ENCODE measurements at places on chromosomes 2 and 18.
A peak's percentile ranks its signal among the peaks of the same experiment; 100 is the strongest.

DNA sequence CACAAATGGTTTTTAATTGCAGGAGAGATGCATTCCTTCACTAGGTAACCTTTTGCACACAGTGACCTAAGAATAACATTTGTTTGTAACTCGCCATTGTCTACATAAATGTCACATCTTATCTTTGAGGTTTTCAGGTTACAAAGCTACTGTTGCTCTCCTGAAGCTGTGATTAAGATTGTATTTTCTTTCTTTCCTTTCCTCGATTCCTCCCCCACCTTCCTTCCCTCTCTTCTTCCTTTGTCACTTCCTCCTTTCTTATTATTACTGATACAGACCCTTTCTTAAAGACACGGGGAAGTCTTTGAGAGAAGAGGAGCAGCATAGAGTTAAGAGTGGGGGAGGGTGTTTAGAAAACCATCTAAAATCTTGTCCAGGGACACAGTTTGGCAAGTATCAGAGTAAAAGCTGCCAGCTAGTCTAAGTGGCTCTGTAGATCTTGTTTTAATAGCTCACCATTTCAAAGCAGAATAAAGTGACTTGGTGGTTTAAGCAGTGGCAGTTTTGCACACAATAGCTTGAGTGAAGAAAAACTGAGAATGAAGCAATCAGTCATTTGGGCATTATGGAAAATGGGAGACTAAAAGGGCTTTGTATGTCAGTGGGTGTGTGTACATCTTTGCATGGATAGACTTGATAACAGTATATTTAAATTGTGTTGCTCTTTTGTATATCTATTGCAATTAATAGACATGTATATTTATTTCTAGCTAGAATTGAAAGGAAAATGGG is 10.9 kb downstream of the CERS6 start:
- DNase-seq: no peak

GRCh38 chr2:137173463-137173862 is 408.1 kb downstream of the THSD7B start:
- DNase-seq: no peak

DNA sequence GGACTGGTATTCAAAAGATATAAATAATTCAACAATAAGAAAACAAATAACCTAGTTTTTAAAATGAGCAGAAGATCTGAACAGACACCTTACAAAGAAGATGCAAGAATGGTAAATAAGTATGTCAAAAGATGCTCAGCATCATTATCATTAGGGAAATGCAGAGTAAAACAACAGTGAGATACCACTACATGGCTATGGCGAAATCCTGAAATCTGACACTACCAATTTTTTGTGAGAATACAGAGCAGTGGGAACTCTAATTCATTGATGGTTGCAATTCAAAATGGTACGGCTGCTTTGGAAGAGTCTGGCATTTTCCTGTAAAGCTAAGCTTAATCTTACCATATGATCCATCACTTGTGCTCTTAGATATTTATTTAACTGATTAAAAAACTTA is 151.8 kb downstream of the UBR3 start:
- DNase-seq: no peak

DNA sequence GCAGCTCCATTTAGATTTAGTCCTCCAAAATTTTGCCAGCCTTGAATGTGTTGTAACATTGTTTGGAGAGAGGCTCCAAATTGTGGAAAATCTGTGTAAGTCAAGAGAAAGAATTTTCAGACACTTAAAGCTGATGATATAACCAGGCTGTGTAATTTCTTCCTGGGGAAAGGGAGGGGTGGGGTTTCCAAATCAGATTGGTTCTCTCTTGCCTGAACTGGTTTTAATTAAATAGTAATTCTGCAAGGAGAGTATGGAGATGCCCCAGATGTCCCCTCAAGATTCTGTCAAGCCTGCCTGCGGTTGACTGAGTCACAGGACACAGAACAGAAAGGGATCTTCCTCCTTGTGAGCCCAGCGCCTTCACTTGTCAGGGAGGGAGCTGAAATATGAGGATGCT is 54.5 kb downstream of the C18orf63 start:
- no peak for DNase-seq

DNA sequence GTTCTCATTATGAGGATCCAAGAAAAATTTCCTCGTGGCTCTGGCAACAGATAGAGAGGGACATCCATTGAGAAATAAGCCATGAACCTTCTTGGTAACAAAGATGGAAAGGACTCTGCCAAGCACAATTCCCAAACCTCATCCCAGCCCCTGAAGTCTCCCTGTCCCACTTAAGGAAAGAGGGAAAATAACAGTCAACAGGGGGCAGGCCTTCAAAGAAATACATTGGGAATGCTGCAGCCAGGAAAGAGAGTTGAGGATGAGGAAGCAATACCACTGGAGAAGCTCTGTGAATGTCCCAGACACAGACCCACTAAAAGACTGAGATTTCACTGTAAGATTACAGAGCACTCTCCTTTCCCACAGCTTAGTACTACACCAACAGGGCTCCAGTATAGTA is 93.2 kb downstream of the CD226 start:
- no peak for DNase-seq

DNA sequence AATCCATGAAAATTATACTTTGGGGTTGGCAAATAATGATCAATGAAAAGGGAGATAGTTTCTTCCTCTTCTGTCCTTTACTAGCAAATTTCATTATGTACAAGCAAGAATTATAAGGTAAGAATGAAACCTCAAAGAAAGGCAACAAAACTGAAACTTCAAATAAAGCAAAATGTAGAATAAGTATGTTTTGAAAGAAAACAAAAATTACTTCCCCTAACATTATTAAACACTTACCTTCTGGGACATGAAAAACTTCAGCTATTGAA is 29.4 kb downstream of the THADA start:
- no peak for DNase-seq

DNA sequence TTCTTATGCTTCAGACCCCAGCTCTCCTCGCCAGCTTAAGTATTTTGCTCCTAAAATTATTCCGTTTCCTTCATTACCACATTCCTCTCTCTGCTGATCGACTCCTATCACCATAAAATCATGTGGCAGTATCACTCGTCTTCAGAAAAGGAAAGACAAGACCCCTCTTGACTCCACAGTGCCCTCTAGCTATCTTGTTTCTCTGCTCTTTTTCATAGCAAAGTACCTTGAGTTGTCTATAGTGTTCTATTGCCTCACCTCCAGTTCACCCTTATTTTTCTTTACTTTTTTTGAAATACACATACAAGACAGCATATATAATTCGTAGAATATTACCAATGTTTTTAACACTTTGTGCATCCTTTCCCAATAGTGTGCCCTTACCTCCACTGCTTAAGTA is 273.2 kb upstream of the SIX3 start:
- no peak for DNase-seq

- DNase-seq: no peak
Observed at GRCh38 chr2:104279646-104280045, 574.3 kb upstream of the POU3F3 start.

DNA sequence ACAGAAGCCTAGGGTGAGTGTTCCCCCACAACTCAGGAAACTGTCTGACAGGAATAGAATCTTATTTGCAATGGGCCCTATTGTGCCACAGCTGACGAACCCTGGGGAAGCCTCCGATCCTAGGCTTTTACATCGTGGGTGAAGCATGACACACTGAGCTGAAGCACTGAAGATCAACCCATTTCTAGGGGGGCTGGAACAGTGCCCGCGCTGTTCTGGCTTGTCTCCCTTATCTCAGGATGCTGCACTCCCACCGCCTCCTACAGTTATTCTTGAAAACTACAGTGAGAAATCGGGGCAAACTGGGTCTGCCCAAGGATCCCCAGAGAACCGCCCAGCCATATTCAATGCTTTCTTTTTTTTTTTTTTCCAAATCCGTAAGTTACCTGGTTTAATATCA is 41.1 kb downstream of the NETO1 start:
- no peak for DNase-seq

DNA sequence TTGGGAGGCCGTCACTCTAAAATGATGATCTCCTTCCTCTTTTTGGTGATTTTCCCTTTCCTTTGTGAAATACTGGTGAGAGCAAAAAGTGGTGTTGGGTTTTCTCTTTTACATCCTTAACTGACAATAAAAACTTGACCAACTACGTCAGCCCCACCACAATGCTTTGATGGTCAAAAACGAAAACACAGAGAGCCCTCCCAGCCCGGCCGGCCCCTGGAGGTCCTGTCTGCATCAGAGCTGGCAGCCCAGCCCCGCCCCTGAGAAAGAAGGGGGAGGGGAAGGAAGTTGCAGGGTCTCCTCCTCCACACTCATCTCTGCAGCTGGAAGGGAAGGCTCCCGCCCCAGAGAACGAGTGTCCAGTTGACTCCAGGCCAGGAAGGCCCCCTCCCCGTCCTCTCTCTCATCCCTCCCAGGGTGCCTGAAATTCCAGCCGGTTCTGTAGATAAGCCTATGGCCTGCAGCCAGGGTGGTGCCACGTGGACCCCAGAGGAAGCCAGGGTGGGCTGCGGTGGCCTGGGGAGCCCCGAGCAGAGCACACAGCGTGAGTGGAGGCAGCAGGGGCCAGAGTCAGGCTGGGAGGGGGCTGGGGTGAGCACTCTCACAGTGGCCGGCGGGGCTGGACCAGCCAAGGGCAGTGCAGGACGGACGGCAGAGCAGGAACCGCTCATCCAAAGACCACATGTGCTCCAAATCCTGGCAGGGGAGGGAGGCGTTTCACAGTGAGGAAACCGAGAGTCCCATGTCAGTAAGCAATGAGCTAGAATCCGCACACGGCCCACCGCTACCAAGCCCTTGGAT is 19.8 kb downstream of the BIN1 start:
- no peak for DNase-seq

DNA sequence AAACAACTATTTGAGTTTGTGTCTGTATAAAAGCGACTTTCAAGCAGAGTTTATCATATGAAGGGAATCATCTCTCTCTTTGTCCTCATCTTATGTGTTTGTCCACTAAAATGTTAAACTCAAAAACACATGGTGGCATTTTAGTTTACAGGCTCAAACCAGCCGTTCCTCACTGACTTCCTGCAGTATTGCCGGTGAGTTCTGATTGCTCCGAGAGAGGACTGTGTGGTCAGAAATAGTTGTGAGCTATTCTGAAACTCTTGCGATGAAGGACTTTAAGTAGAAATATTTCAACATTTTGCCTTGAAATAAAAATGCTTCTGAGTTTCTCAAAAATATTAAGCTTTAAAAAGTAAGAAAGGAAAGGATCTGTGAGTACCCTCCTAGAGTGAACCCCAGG is 163.2 kb upstream of the CAVIN2 start:
- no peak for DNase-seq

- DNase-seq: no peak
Observed at GRCh38 chr2:134041877-134042276, 212.0 kb upstream of the MGAT5 start.

- no peak for DNase-seq
Observed at GRCh38 chr2:151363709-151364108, 6.3 kb downstream of the TNFAIP6 start.

DNA sequence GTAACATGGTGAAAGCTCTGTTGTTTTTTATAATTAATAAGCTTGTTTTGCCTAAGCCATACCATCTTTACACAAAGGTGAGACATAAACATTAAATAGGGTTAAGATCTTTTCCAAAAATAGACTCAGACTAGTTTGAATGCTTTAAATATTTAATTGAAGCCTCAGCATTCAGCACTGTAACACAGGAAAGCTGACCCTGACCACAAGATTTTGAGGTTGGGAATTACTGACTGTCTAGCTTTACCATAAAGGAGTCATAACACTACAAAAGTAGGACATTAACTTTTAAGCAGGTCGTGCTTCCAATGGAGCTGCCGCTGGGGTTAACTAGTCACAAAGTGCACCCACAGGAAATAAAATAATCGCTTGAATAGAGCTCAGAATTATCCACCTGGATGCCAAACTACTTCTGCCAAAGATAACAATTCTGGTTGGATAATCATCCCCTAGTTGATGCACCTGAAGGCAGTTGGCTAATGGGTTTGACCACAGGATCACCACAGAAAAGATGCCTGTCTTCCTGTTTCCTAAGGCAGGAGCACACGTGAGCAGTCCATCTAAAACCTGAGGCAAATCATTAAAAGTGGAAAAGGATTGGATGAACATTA is 106.2 kb downstream of the COBLL1 start:
- DNase-seq: no peak

- peak; percentile 46 for DNase-seq
Observed at GRCh38 chr18:63131106-63131958, 188.2 kb downstream of the BCL2 start.

- DNase-seq: no peak
Observed at GRCh38 chr18:60895181-60895580, 438.0 kb upstream of the CDH20 start.

GRCh38 chr2:8252997-8253694 is 428.7 kb upstream of the ID2 start:
- DNase-seq: no peak

DNA sequence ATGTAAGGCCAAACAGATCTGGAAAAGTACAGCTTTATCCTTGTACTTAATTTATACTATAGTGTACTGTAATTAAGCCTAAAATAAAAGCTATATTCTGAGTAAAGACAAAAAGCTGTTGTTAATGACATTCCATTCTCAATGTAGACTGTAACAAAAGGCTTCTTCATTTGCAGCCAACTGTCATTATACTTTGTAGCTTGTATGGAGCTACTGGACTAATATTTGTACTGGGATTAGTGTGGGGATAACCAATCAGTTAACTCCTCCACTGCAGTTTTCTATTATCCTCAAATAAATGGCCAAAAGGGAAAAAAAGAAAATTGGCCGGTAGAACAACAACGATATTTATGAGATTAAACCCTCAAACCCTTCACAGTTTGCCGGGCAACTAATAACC is 66.5 kb downstream of the STK39 start:
- DNase-seq: no peak

DNA sequence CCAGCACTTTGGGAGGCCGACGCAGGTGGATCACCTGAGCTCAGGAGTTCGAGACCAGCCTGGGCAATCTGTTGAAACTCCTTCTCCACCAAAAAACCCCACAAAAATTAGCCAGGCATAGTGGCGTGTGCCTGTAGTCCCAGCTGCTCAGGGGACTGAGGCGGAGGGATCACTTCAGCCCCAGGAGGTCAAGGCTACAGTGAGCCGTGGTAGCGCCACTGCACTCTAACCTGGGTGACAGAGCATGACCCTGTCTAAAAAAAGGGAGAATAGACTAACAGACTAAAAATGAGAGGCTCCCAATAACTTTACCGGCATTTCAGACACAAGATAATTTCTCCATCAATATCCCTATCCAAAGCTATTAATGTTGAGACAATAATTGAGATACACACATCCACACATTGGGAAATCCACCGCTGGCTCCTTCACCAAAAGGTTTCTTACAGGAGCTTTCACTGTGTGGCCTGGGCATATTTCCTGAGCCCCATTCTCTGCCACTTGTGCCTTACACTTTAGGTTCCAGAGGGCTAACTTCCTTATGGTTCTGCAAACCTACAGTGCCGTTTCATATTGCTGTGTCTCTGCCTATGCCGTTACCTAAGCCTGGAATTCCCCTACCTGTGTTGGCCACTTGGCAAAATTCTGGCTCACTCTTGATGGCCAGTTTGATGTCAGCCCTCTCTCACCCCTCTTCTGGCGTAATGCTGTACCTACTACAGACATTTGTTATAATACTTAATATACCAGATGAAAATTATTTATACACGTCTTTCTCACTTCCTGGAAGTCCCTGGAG is 115.8 kb upstream of the ZFP36L2 start:
- no peak for DNase-seq

- DNase-seq: no peak
Observed at GRCh38 chr18:43581936-43582519, 304.7 kb upstream of the SYT4 start.

All from stimulated activated CD8-positive, alpha-beta memory T cell treated with anti-CD3 and anti-CD28 coated beads, Interleukin-4, amount 100 ng/mL, for 4 hours (primary cell).